Breast epithelium (tissue), 4 donors: ENCODE measurements at places on chromosomes 7 and 10.

- DNase-seq = no peak
Measured at GRCh38 chr7:156606691-156607331, 33.8 kb upstream of the RNF32 start.

- no peak for DNase-seq
Measured at GRCh38 chr7:138510003-138510402, 49.9 kb downstream of the TRIM24 start.

DNA sequence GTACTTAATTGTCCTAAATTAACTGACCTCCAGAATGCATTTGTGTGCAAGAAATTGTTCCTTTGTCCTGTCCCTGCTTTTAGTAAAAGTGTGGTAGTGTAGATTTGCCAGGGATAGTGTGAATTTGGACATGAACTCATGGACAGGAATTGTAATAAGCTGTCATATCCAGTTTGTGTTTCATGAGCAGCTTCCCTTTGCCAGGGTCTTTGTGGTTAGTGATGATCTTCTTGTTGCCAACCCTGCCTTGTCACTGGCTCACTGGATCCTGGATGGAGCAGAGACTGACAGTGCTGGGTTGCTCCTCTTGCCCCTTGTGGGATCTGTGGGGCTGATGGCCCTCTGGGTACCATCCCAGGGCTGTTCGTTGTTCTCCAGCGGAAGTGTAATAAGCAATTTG, 110.1 kb downstream of the CCNY start:
- no peak for DNase-seq

DNA sequence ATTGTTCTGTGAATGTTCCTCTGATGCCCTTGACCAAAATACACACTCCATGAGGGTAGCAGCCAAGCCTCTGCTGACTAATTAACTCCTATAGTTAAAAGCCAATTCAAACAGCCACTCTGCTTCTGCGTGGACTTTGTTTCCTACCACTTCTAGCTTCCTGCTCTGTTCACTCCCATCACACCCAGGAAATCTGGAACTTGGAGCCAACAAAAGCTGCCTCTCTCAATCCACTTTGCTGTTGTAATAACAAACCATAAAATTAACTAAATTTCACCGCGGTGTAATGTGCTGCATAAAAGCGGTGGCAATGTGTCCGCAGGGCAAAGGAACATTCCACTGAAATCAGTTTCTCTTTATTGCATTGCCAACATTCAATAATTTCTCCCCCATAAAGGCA, 239.5 kb downstream of the PLXNA4 start:
- DNase-seq = no peak

DNA sequence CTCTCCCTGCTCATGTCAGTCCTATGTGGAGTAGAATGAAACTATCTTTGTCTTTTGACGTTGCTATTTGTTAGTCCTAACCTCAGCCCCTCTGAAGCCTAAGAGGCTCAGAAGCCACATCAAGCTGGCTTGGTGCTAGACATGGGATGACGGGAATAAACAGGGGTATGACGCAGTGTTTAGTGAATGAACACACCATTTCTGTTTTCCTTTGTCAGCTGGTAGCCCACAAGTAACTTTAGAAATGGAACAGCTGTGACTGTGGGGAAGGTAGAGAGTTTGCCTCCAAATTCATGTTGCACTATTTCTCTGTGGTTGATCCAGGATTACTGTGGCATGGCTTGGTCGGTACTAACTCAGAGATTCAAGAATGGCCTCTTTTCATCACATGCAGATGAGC, 31.3 kb downstream of the COX15 start:
- no peak for DNase-seq

GRCh38 chr7:38294926-38295325, 21.5 kb upstream of the TARP start:
- no peak for DNase-seq

- DNase-seq = no peak
Measured at GRCh38 chr7:96855139-96855538, 145.5 kb upstream of the SEM1 start.

DNA sequence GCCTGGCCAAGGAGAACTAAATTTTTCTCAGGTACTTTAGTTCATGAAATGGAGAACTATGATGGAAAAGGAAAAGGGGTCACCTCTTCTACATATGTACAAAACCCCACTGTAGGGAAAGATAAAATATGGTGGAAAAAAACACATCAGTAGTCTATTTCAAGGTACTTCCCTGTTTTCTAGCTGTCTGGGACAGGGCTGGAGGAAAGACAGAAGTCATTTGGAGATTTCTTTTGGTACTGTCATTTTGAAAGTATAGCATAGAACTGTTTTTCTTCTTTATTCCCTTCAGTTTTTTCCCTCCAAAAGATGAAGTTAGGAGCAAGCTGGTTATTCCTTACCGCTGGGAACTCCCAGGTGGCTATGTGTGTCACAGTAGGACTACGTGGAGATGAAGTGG, 196.1 kb downstream of the DOCK4 start:
- DNase-seq = no peak

GRCh38 chr7:26543340-26543739, 251.7 kb downstream of the SNX10 start:
- DNase-seq = no peak

DNA sequence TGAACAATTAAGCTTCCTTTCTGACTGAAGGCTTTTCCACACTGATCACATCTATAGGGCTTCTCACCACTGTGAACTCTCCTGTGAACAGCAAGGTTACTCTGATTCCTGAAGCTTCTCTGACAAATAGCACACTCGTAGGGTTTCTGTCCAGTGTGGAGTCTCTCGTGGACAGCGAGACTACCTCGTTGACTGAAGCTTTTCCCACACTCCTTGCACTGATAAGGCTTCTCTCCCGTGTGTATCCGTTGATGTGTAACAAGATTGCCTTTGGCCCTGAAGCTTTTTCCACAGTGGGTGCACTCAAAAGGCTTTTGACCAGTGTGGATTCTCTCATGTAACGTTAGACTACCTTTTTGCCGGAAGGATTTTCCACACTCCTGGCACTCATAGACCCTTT, 4.4 kb downstream of the ZNF32 start:
- DNase-seq = no peak

- DNase-seq = no peak
Measured at GRCh38 chr10:124032971-124033886, 60.2 kb downstream of the CHST15 start.

GRCh38 chr7:106178593-106179134, 66.6 kb upstream of the SYPL1 start:
- no peak for DNase-seq

- no peak for DNase-seq
Measured at GRCh38 chr10:90872648-90873020, 860 bp downstream of the RPP30 start.

- no peak for DNase-seq
Measured at GRCh38 chr7:2251381-2251780, 9.4 kb downstream of the NUDT1 start.

GRCh38 chr7:32515890-32516550, 20.7 kb downstream of the AVL9 start:
- DNase-seq = no peak

- no peak for DNase-seq
Measured at GRCh38 chr10:72702868-72703581, 11.1 kb downstream of the MCU start.

- no peak for DNase-seq
Measured at GRCh38 chr7:71613313-71613712, 481.4 kb downstream of the GALNT17 start.

DNA sequence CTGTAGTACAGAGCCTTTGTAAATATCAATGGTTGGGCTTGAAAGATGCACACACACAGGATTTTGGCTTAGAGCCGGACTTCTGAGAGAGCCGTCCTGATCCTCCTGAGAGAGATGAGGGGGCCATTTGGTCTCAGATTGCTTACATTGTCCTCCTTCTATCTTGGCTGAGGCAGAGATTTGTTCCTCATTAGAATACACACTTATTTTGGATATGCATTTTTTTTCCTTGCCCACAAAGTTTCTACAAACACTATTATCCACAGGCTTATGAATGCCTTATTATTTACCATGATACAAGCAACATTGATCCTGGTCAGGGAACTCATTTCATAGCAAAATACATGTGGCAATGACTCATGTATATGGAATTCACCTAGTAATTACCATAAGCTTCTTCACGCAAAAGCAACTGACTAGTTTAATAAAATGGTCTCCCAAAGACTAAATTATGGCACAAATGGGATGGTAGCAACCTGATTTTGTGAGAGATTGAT, 175.3 kb downstream of the MDFIC start:
- DNase-seq = no peak

DNA sequence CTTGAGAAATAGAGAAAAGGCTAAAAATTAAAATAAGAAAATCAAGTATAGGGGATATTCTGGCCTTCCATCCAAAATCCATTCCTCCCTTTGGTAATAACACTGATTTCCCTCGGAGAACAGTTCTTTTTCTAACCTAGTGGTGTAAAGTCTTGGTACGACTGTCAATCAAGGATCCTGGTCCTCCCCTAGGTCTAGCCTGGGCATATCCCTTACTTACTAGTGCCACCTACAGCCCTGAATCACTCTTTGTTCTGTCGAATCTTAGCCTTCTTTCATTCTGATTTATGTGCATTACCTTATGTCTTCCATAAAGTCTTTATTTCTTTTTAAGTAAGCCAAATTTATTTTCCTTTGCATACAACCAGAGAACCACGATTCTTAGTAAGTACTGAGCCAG, 298.7 kb upstream of the LRRTM3 start:
- no peak for DNase-seq

- DNase-seq = no peak
Measured at GRCh38 chr10:3761904-3762303, 23.1 kb downstream of the KLF6 start.

DNA sequence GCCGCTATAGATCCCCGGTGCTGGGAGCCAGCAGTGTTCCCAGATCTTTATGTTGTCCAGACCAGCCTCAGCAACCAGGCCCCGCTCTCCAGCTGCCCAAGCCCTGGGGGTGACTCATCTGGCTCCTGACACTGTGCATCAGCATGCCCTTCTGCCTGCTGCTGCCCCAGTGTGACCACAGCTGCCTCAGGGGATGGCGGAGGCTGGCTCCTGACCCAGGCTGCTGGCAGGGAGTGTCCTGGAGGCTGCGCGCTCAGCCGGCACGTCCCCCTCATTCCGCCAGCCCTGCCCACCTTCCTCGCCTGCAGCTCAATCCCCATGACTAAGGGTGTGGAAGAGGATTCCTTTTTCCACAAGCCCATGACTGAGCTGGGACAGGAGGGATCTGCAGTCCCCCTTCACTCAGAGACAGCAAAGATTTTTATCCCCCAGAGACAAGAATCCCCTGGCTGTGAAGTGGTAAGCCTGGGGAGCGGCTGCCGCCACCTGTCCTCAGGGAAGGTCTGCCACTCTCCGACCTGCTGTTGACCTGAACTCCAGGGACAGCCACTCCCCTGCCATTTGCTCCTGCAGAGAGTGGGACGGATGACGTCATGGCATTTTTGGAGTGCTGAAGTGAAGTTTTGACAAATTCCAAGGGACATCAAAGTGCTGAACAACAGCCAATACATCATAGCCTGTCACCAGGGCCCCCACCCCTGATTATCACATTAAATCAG, 182.8 kb upstream of the BMPER start:
- DNase-seq = no peak

DNA sequence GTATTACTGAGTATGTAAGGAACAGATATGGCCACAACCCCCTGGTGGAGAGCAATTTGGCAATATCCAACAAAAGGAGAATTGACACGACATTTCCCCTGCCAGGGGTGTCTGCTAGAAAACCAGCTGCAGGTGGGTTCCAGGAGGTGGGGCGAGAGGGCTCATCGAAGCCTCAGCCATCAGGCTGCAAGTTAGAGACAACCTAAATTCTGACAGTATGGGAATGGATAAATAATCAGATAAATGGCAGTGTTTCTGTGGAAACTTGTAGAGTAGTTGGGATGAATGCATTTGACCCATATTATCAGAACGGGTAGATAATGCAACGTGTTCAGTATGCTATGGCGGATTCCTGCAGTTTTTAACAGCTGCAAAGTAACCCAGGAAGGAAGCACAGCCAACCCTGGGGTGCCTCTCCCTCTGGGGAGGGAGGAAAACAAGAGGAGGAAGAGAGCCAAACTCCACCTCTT, 3.5 kb downstream of the TMEM273 start:
- DNase-seq = no peak

DNA sequence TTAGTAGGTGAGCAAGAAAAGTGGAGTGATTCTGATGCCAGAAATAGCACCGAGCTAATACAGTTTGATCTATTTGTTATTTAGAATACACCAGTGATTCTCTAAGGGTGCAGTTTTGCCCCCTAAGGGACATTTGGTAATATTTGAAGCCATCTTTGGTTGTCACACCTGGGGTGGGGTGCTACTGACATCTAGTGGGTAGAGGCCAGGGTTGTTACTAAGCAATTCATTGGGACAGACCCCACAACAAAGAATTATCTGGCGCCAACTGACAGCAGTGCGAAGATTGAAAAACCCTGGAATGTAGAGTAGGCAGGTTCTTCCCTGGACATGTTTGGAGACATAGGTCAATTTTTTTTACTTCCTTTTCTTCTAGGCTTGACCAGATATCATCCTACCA, 14.6 kb downstream of the PALS2 start:
- no peak for DNase-seq

DNA sequence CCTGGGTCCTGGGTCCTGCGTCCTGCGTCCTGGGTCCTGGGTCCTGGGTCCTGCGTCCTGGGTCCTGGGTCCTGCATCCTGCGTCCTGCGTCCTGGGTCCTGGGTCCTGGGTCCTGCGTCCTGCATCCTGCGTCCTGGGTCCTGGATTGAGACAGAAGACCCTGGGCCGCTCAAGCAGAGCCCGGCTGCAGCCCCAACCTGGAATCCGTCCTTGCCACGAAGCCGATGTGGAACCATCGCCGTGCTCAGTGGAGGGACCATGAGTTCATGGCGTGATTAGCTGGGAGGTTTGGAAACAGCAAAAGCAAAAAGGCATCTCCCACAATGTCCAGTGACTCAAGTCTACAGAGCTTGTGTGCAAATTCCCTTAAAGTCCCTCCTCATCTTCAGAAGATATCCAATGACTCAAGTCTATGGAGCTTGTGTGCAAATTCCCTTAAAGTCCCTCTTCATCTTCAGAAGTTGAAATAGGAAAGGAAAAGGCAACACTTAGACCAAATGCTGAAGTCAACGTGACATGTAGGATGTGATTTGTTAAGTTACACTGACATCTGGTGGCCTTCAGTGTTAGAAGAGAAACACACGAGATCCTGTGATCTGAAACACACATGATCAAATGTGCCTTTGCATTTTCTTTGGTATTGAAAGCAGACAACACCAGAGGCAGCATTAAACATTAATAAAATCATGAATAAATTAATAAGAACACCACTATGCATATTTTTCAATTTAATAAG, 179.9 kb downstream of the PTPRN2 start:
- DNase-seq = no peak

GRCh38 chr7:463817-464453, 55.7 kb downstream of the PDGFA start:
- no peak for DNase-seq

- no peak for DNase-seq
Measured at GRCh38 chr10:115963848-115964247, 309.2 kb downstream of the GFRA1 start.

- DNase-seq = no peak
Measured at GRCh38 chr7:149850716-149851115, 12.5 kb downstream of the ZNF862 start.

GRCh38 chr10:361203-362081, 226.2 kb downstream of the ZMYND11 start:
- no peak for DNase-seq
